Hematopoietic multipotent progenitor cell treated with erythropoietin and hydrocortisone succinate and interleukin-3 and kit ligand, for 4 days (in vitro differentiated cells): ENCODE measurements at places on chromosomes 12 and 14.

GRCh38 chr12:112839386-112839972 lies 47.9 kb downstream of the RPH3A start:
- DNase-seq: no peak

DNA sequence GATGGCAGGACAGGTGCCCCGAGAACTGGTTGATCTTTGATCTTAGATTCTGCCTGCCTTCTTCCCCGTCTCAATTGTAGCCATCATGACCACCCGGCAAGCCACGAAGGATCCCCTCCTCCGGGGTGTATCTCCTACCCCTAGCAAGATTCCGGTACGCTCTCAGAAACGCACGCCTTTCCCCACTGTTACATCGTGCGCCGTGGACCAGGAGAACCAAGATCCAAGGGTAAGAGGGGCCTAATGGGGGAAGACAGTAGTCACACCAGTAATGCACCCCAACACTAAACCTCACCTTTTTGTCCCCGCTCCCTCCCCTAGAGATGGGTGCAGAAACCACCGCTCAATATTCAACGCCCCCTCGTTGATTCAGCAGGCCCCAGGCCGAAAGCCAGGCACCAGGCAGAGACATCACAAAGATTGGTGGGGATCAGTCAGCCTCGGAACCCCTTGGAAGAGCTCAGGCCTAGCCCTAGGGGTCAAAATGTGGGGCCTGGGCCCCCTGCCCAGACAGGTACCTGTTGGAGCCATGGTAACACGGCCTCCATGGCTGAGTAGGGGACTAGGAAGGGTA lies 556 bp downstream of the TROAP start:
- no peak for DNase-seq

DNA sequence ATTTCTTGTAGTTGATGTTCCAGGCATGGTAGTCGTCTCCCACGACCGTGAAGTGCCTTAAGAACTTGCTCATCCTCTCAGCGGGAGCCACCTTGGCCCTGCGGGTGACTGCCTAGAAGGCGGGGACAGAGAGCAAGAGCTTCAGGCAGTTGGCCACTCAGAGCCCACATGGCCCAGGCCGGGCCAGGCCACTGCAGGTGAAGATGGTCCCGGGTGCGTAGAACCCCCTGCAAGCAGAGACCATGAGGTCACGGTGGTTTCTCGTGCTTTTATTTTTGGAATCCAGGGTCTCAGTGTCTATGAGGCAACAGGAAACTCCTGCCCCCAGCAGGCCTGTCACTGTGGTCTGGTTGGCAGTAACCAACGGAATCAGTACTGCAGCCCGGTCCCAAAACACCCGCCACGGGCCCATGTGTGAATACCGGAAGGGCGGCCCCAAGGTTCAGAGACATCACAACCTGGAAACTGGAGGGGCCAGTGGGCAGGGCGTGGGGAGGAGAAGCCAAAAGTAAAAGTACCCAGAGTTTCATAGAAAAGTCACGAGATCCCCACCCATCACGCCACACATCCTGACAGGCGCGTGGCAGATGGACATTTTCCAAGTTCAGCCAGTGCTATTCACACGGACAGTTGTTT lies 27.5 kb downstream of the HVCN1 start:
- peak; percentile 83 for DNase-seq

DNA sequence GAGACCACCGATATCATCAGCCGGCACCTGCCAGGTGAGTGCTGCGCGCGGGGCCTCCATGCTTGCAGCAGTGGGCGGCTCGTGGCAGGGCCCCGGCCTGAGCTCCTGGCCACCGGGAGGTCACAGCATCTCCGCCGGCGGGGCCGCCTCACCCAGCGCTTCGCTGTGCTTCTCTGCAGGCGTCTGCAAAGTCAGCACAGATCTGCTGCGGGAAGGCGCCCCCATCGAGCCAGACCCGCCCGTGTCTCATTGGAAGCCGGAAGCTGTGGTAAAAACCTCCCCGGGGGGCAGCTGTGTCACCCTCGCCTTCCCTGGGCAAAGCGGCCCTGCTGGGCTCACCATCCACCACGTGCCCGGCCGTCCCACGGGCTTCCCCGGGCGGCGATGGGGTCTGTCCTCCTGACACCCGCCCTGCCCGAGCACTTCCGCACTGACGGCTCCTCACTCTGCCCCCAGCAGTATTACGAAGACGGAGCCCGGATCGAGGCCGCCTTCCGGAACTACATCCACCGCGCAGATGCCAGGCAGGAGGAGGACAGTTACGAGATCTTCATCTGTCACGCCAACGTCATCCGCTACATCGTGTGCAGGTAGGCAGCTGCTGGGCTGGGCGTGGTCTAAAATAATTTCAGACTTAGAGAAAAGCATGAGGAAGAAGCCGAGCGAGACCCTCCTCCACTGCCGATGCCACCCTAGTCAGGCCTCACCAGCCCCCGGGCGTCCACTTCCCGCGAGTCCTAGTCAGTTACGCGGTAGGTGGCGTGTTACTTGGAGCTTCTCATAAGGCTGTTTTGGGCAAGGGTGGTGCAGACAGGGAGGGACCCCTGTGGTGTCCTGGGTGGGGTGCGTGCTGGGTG lies 7.1 kb downstream of the PGAM5 start:
- DNase-seq: peak; percentile 32

GRCh38 chr12:52119398-52120254 lies 40.1 kb downstream of the SMIM41 start:
- DNase-seq: peak; percentile 66

DNA sequence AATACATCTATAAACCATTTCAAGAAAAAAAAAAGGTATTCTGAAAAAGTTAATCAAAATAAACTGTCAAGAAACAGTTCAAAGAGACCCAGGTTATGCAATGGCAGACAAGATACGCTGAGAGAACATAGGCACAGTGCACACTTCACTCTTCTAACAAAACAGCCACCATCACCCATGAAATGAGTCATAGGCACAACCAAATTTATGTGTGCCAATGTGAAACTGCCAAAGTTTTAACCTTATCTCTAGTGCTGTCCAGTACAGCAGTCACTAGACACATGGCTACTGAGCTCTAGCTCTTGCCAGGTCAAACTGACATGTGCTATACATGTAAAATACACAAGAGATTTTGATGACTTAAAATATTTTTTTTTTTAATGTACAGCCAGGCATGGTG lies 1.4 kb downstream of the CEP128 start:
- peak; percentile 66 for DNase-seq

GRCh38 chr12:117592588-117593305 lies 231.3 kb upstream of the NOS1 start:
- no peak for DNase-seq

GRCh38 chr12:53996240-53997203 lies 3.4 kb upstream of the HOXC9 start:
- DNase-seq: no peak

- no peak for DNase-seq
These were observed 339.5 kb downstream of the AEBP2 start for GRCh38 chr12:19778797-19779196.

GRCh38 chr14:73376585-73376984 lies 81.8 kb downstream of the NUMB start:
- DNase-seq: no peak

GRCh38 chr14:51627313-51627712 lies 24.4 kb upstream of the FRMD6 start:
- no peak for DNase-seq

GRCh38 chr14:92582706-92583452 lies 69.3 kb downstream of the RIN3 start:
- no peak for DNase-seq

GRCh38 chr14:93137864-93138263 lies 22.1 kb upstream of the ITPK1 start:
- DNase-seq: peak; percentile 22

GRCh38 chr14:89616852-89617341 lies 199.9 kb upstream of the FOXN3 start:
- DNase-seq: peak; percentile 79

GRCh38 chr12:4044101-4044500 lies 170.9 kb upstream of the PARP11 start:
- no peak for DNase-seq

- peak; percentile 85 for DNase-seq
These were observed 24.9 kb downstream of the DGLUCY start for GRCh38 chr14:91138511-91139359.

DNA sequence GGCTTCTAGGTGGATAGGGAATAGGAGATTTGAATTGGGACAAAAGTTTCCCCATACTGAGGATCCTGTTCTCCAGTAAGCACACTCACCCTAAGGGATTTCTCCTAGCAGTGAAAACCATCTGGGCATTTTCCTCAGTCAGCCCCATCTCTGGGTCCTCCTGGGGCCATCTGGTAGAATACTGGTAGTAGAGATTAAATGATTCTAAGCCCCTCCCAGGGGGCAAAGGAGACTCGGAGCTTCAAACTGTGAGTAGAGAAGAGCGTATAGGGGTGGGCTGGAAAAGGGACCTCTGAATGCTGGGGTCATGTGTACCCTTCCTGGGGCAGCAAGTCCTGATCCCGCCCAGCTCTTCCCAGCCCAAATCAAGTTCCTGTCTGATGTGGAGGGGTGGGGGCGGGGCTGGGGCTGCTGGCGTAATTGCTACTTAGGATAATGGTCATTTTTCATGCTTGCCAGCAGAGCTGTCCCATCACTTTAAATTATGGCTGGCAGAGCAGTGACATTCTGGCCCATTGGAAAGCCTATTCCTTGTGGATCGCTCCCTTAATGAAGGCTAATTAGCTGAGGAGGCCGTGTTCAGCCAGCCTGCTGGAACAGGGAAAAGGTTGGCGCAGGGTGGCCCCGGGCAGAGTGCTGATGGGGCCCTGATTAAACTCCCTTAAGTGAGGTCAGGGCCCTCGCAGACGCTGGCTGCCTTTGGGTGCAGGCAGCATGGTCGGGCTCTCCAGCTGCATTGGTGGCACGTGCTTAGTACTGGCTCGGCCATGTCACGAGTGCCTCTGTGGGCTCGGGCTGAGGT lies 127.8 kb downstream of the TSPAN9 start:
- no peak for DNase-seq

DNA sequence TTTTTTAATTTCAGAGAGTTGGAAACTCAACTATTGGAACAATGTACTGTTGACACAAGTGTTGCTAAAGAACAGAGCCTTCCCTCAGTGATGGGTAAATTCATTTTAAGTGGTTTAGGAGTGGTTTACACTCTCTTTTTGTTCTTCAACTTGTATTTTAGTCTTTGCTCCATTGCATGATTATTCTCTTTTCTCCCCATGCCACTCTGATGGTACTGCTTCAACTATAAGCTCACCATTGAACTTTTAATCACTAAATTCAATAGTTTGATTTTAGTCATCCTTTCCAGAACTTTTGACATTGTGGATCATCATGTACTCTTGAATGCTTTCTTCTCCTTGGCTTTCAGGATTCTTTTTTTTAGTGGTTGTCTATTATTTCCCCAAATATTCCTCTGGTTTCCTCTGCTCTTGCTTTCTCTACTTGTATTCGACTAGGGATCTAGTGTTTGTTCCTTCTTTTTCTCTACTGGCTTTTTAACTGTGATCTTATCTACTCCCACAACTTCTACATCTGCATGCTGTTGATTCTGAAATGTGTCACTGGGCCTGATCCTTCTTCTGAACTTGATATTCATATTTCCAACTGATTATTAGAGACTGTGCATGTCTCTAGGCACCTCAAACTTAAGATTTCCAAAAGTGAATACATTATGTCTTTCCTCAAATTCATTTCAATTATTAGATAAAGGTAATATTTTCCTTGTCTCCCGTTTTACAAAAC lies 15.4 kb downstream of the ACTR10 start:
- peak; percentile 53 for DNase-seq

DNA sequence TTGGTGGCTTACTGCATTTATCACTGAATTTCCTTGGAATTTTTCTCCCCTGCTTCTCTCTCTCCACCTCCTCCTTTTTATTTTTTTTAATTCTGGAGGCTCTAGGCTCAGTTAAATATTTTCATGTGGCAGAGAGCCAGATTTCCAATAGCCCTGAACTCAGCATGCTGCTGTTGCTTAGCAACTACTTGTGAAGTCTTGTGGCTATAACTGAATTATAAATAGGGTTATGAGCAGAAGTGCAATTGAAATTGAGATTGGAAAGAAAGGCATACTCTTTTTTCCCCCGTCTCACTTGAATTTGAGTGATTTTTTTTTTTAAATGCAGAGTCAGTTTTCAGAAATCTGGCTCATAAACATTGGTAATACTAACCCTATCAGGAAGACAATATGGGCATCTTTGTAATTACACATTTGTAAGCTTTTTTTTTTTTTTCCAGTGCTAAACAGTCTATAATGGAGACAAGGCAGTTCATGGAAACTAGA lies 38.3 kb downstream of the ATF7IP start:
- DNase-seq: peak; percentile 78

DNA sequence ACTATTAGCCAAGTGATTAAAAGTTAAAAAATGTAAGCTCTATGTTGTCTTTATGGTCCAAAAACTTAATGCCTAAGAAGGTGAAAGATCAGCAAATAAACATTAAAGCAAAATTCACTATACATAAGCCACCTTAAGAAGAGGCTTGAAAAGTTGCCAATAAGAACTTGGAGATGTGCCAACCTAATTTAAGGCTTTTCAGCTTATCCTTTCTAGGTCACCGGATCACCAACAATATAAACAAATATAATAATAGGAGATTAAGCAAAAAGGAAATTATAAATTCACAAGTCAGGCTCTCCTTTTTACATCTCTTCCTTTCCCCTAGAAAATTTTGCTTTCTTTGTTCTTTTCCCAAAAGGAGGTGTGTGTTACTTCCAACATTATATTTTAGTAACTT lies 30.9 kb downstream of the SLC2A3 start:
- DNase-seq: peak; percentile 81

DNA sequence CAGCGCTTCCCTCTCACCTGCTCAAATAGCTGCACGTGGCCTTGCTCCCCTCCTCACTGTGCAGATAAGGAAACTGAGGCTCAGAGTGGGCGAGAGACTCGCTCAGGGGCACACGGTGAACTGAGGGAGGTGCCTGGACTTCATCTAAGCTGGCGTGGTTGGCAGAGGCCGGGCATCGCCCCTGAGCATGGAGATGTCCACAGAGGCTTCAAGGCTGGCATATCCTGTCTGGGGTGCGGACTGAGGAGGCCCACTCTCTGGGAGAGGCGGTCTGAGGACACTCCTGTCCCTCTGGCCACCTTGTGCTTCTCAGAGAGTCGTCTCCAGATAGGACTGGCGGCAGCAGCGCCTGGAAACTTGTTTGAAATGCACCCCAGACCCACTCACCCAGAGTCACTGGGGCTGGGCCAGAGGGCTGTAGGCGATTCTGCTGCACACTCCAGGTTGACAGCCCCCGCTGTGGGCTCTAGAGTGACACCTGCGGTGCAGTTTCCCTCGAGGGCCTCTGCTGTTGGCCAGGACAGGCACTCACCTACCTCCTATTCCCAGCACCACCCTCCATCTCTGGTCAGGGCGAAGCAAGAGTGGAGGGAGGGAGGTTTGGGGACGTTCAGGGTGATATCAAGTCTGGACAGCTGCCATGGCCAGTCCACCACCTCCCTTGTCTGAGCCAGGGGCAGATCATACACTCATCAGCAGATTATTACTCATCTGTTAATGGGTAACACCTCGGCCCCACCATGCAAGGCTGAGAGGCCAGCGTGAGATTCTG lies 11.2 kb upstream of the LBHD2 start:
- DNase-seq: no peak

- no peak for DNase-seq
These were observed 98.7 kb downstream of the WIF1 start for GRCh38 chr12:65022421-65022820.

GRCh38 chr14:85686908-85687307 lies 157.0 kb downstream of the FLRT2 start:
- no peak for DNase-seq

GRCh38 chr12:1217191-1217949 lies 226.3 kb downstream of the ERC1 start:
- no peak for DNase-seq
